CD8-positive, alpha-beta memory T cell (primary cell): ENCODE measurements at places on chromosomes 11 and 22. TPM values are rescaled to one million over a fixed set of nuclear protein-coding genes. Genes with fewer than 3 reads are reported as not detected.

DNA sequence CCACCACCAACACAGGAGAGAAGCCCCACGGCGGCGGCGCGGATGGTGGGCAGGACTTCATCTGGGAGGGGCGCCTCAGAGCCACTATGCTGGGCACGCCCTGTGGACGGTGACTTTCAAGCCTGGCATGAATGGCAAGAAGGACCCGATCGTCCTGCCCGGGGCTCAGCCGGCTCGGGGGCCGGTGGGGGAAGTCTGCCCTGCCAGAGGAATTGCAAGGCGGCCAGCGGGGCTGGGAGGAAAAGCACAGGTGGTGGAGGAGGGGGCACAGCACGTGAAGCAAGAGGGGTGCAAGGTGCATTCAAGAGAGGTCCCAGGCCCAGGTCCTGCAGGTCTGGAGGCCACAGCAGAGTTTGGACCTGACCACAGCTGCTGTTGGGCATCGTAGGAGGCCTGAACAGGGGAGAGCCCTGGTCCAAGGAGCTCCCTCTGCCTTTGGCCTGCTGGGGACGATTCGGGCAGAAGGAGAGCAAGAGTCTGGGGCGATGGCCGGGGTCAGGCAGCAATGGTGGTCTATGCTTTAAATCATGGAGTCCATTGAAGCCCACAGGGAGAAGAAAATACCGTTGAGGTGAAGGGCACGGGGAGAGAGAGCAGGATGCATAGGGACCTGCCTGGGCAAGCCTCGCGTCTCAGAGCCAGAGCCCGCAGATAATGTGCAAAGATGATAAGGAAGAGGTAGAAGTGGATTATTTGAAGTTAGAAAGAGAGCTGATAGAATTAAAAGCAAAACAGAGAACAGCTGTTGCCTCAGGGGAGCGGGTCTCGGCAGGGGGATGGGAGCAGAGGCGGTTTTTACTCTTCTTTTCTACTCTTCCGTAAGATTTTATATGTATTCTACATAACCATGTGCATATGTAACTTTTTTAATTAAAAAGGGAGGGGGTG, 82.6 kb upstream of the SHISAL1 start:
- no peaks in the 10 kb centered on the region for H3K36me3 ChIP-seq
- H3K27ac ChIP-seq: no peak overlapping the region
- no peak for DNase-seq
- no peaks in the 10 kb centered on the region for H3K4me1 ChIP-seq
- no peaks in the 10 kb centered on the region for H3K27me3 ChIP-seq
- no peak overlapping the region for H3K4me3 ChIP-seq

- H3K27me3 ChIP-seq: no peaks in the 10 kb centered on the region
- no peak overlapping the region for H3K27ac ChIP-seq
- H3K4me1 ChIP-seq: no peaks in the 10 kb centered on the region
- no peak for DNase-seq
Observed at GRCh38 chr22:32926600-32926999, 125.1 kb downstream of the TIMP3 start.

The RIN1 gene
- 1.5 TPM for total RNA-seq

DNA sequence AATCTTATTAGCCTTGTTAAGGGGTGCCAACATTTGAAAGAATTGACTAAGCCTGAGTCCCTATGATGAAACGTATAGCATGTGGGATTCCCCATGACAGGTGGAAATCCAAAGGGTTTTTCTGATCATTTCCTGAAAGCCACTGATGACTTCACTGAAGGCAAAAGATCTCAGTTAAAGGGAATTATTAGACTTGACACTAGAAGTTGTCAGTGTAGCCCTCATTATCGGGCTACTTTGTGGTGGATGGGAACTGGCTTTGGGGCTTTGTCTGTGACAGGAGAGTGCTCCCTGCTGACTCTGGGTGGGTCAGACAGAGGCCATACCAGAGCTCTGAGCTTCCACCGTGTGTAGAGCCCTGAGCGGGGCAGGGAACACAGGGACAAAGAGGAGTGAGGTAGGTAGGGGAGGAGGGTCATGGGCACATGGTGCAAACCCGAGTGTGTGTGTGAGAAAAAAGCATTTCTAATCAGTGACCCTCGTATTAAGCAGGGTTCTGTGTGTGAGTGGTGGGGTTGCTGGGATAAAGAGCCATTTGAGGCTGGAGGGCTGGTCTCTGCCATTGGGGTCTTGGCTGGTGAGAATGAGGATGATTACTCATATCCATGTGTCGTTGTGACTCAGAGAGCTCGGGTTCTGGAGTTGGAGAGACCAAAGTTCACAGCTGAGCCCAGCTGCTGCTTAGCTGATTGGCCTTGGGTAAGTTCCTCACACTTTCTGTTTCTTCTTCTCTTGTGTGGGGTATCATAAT, 101.1 kb downstream of the GRIK4 start:
- no peak for DNase-seq
- H3K4me1 ChIP-seq: no peaks in the 10 kb centered on the region
- H3K27me3 ChIP-seq: no peaks in the 10 kb centered on the region
- no peaks in the 10 kb centered on the region for H3K36me3 ChIP-seq
- no peak overlapping the region for H3K4me3 ChIP-seq

The CRYBB3 gene
- total RNA-seq: 0.47 TPM
